Fibroblast of villous mesenchyme (primary cell): ENCODE measurements at places on chromosomes 5 and 9. TPM values are rescaled to one million over a fixed set of nuclear protein-coding genes. Genes with fewer than 3 reads are reported as not detected.

Gene PAPPA
- total RNA-seq = 42.5 and 104 TPM in 2 replicates

GRCh38 chr5:150783422-150783928 lies 4.9 kb downstream of the SMIM3 start:
- DNase-seq = peak; percentile 97

- DNase-seq = no peak
Observed at GRCh38 chr5:33978306-33978705, 6.2 kb downstream of the SLC45A2 start.

GRCh38 chr5:2374703-2375102 lies 376.8 kb downstream of the IRX2 start:
- no peak for DNase-seq

GRCh38 chr5:77454123-77454522 lies 38.0 kb downstream of the WDR41 start:
- DNase-seq = no peak

Gene HRH2
- total RNA-seq = not detected in 2 replicates

Gene SLC46A2
- not detected in 2 replicates for total RNA-seq

Gene ANXA6
- total RNA-seq = 501 and 537 TPM in 2 replicates
